Hepatocyte (in vitro differentiated cells): ENCODE measurements at places on chromosomes 5 and 9. TPM values are rescaled to one million over a fixed set of nuclear protein-coding genes. Genes with fewer than 3 reads are reported as not detected.

DNA sequence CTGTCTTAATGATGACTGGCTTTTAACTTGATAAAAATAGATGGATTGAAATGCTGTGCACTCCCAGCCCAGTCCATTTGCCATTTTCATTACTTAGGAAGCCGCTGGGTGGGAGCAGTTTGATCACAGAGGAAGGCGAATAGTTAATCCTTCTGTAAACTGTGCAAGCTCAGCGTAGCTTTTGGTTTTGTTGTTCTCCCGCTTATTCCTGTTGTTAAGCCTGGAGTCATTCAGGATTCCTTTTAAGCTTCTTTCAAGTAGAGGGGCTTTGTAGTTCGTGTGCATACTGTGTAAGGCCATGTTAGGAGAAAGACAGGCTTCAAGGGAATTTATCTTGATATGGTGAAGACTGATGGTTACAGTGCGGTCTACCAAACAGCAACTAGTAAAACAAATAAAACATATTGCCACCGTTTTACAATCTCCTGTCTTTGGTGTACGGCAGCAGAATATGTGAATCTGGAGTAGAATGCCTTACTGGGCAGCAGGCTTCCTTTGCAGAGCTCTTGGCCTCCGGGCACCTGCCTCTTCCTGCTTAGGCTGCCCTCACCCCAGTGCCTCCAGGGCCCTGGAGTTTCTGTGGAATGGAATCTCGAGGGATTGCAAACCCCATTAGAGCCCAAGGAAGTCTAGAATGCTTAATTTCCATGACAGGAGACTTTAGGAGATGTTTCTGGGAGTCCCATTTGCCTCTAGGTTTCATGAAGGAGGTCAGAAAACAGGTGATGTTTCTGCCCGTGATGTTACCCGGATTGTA is 141.4 kb downstream of the TRIO start:
- DNase-seq = no peak
- peaks cover 9% of the 10 kb centered on the region for H3K4me1 ChIP-seq
- no peaks in the 10 kb centered on the region for H3K36me3 ChIP-seq
- no peak overlapping the region for H3K4me3 ChIP-seq
- no peak overlapping the region for H3K27ac ChIP-seq
- H3K27me3 ChIP-seq = no peaks in the 10 kb centered on the region

DNA sequence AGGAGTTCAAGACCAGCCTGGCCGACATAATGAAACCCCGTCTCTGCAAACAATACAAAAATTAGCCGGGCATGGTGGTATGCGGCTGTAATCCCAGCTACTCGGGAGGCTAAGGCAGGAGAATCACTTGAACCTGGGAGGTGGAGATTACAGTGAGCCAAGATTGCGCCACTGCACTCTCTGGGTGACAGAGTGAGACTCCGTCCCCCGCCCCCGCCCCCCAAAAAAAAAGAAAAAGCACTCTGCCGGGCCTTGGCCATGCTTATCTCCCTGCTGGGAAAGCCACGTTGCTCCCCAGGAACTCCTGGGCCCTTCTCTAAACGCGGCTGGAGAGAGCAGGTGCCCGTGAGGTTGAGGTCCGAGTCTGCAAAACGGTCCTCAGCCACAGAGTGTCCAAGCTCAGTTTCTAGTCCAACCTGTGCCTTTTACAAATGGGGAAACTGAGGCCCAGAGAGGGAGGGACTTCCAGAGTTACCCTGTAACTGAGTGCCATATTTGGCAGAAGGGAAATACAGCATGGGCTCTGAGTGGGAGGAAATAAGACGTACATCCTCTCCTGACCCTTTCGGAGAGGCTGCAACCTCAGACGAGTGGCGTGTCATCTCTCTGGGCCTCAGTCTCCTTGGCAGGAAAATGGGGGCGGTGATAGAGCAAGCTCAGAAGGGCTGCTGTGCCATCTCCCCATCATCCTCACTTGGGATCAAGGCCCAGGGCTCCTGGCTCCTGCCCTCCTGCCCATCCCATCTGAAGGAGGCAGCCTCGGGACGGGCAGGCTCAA is 6.6 kb upstream of the PHYHD1 start:
- no peaks in the 10 kb centered on the region for H3K36me3 ChIP-seq
- DNase-seq = no peak
- no peak overlapping the region for H3K4me3 ChIP-seq
- peaks cover 25% of the 10 kb centered on the region for H3K4me1 ChIP-seq

- H3K27ac ChIP-seq = no peak overlapping the region
- no peaks in the 10 kb centered on the region for H3K27me3 ChIP-seq
- no peaks in the 10 kb centered on the region for H3K4me1 ChIP-seq
- H3K4me3 ChIP-seq = no peak overlapping the region
Observed at GRCh38 chr9:96436063-96436455, 13.9 kb upstream of the HABP4 start.

DNA sequence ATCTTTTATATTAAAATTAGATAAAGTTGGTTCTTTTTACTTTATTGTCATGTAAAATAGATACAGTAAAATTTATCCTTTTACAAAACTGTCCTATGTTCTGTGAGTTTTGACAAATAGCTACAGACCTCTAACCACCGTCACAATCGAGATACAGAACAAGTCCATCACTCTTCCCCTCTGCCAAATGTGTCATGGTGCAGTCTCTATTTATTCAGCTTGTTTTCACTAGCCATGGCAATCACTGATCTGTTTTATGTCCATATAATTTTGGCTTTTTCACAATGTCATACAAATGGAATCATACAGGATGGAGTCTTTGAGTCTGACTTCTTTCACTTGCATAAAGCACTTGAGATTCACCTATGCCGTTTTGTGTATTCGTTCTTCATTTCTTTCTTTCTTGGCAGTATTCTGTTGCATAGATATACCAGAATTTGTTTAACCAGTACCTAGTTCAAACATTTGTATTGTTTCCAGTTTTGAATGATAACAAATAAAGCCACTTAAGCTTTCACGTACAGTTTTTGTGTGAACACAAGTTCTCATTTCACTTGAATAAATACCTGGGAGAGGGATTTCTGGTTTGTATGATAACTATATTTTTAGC is 273.2 kb upstream of the MPDZ start:
- H3K27ac ChIP-seq = no peak overlapping the region
- H3K4me1 ChIP-seq = no peaks in the 10 kb centered on the region
- no peaks in the 10 kb centered on the region for H3K27me3 ChIP-seq
- no peak overlapping the region for H3K4me3 ChIP-seq

DNA sequence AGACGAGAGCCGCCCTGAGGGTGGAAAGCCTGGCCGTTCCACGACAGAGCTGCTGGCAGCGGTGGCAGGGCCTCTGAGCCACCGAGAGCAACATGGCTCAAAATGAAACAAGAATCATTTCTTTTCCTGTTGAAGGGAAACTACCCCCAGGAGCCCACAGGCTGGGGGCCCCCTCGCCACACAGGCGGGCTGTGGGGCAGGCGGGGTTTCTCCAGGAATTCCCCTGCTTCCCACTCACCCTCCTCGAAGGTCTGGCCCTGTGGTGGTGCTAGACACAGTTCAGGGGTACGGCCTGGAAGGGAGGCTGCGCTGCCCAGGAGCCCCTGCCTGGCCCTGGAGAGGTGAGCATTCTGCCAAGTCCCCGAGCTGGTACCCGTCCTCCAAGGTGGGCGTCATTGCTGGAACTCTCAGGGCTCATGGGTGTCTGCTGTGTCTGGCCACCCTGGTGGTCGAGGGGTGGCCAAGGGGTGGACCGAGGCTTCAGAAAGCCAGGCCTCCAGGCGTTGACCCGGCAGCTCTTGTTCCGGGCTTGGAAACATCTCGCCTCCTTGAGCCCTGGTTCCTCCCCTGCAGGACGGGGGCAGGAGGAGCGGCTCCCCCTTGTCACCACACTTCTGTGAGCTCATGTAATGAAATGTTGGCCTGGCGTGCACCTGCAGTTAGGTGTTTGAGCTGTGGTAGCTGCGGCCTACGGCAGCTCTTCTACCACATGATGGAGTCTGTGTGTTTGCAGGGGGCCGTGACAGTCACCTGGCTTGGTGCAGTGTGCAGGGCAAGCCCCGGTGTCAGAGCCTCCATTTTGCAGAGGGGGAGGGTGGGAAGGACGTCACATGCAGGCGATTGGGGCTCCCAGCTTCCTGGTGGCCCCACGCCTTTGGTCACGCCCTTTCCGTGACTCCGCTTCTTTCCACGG is 65.3 kb downstream of the RXRA start:
- no peaks in the 10 kb centered on the region for H3K27me3 ChIP-seq
- H3K36me3 ChIP-seq = no peaks in the 10 kb centered on the region
- no peak overlapping the region for H3K27ac ChIP-seq

DNA sequence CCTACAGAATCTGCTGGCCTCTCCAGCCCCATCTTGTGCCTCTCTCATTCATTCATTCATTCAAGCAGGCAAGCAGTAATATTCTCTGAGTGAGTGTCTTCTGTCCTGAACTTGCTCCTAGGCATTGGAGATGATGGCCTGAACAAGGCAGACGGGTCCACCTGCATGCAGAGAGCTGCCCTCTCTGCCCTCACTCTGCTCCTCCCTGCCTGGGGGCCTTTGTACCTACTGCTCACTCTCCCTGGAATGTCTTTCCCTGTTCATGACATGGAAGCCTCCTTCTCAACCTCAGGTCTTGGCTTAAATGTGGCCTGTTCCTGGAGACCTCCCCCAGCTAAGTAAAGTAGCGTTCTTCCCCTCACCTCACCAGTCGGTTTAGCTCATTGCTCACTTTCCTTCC is 6.6 kb downstream of the CDX1 start:
- no peaks in the 10 kb centered on the region for H3K27me3 ChIP-seq
- H3K27ac ChIP-seq = no peak overlapping the region
- no peak overlapping the region for H3K4me3 ChIP-seq
- no peaks in the 10 kb centered on the region for H3K36me3 ChIP-seq

DNA sequence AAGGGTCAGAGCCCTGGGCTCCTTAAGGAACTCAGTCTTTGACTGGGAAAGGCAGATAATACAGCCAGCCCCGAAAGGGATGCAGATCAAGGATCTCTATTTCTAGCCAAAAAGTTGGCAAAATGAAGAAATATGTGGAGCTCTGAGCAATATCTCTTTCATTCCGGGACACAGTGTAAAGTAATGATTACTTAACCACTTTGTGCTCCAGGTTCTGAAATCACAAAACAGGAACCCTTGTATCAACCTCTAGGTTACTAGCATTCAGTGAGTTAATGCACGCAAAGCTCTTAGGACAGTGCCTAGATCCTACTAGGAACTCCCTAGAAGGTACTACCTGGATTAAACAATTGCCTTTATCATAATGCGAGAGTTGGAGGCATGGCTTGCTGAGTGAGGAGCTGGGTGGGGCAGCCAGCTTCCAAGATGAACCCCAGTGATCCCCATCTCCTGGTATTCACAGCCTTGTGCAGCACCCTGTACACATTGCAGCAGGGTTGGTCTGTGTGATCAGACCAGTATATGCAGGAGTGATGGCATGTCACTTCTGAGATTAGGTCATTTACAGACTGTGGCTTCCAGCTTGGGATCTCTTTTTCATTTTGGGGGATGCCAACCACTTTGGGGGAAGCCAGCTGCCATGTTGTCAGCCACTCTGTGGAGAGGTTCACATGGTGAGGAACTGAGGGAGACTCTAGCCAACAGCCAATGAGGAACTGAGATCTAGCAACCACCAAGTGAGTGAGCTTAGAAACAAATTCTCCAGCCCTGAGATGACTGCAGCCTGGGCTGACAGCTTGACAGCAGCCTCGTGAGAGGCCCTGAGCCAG is 103.1 kb upstream of the SLC44A1 start:
- DNase-seq = no peak
- H3K27me3 ChIP-seq = no peaks in the 10 kb centered on the region
- H3K4me3 ChIP-seq = no peak overlapping the region
- H3K4me1 ChIP-seq = peaks cover 7% of the 10 kb centered on the region

DNA sequence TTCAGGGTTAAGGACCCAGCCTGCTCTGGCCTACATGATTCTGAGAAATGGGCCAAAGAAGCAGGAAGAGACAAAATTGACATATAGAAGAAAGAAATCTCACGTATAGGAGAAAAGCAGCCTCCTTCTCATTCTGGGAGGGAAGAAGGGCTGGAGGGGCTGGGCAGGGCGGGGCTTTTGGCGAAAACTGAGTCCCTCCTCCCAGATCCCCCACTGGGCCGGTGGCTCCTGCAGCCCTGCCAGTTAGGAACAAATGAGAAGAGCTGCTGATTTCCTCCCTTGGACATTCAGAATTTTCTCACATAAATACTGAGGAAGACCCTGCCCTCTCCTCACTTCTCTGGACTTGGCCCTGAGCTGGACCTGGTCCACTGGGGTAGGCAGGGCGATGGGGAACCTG is at the start of gene WNT8A:
WNT8A (plus strand) TSS at position 332 of the 400 bp plus-strand sequence. CDS start 95 bp downstream, outside the sequence.
- no peaks in the 10 kb centered on the region for H3K4me1 ChIP-seq
- H3K27me3 ChIP-seq = no peaks in the 10 kb centered on the region
- H3K4me3 ChIP-seq = no peak within 1 kb of the TSS
- DNase-seq = no peak

- H3K27ac ChIP-seq = no peak overlapping the region
- DNase-seq = no peak
- no peaks in the 10 kb centered on the region for H3K27me3 ChIP-seq
- H3K4me1 ChIP-seq = no peaks in the 10 kb centered on the region
Observed at GRCh38 chr5:174844971-174845370, 120.6 kb downstream of the MSX2 start.

Gene SPINK7
- not detected in 2 replicates for total RNA-seq

Gene HTR1A
- total RNA-seq = 0.20 and 0.57 TPM in 2 replicates

Gene PCDHAC2
- total RNA-seq = 6.8 and 11.3 TPM in 2 replicates

Gene CORO2A
- 24.6 and 27.1 TPM in 2 replicates for total RNA-seq

Gene GRM6
- not detected in 2 replicates for total RNA-seq

Gene RNF183
- 0.43 and 3.9 TPM in 2 replicates for total RNA-seq
